ENCODE measurements at places on chromosomes 2 and 18.

- DNase-seq, result no peak
Observed at GRCh38 chr2:201128933-201129505, 13.1 kb downstream of the CFLAR start.

GRCh38 chr2:104164721-104165252 is 689.1 kb upstream of the POU3F3 start:
- DNase-seq, result no peak

DNA sequence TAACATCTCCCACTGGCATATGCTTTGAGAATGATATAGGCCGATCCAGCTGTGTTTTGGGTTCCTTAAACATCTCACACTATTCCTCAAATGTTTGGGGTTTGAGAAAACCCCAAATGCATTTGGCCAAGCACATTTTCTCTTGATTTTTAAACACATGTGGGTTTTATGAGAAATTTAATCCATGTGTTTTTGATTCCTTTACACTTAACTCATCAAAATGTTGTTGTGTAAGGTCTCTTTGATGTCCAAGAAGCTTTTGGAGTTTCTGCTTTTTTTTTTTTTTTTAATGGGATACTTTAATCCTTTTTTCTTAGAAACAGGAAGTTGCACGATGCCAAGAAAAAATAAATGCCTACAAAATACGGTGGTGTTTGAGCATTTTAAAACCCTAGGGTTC is 339.8 kb upstream of the TCF4 start:
- DNase-seq, result no peak

GRCh38 chr2:110876167-110876999 is 144.0 kb downstream of the ACOXL start:
- no peak for DNase-seq

GRCh38 chr2:128456281-128456680 is 137.6 kb upstream of the HS6ST1 start:
- DNase-seq, result no peak

GRCh38 chr18:50313031-50313607 is 25.6 kb upstream of the CXXC1 start:
- DNase-seq, result no peak

GRCh38 chr2:27756544-27757498 is 14.7 kb upstream of the MRPL33 start:
- DNase-seq, result no peak

DNA sequence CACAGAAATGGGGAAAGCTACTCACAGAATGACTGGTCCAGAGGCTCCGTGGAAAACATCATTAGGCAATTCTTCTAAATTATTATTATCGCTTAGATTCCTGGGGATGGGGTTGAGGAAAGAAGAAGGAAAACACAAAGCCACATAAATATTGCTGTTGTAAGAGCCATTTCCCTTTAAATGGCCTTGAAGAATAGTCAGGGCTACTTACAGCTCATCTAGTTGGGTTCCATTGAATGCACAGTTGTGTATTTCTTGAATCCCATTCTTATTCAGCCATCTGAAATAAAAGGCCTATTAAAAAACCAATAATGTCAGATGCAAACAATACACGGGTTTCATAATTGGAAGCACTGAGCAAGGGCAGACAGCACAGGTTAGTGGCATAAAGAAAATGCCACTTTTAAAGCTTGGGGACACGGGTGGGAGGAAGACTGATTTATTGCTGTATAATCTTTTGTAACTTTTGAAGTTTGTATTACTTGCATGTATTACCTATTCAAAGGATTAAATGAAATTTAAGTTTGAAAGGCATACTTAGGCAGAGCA is 171.4 kb downstream of the FSHR start:
- DNase-seq, result no peak

DNA sequence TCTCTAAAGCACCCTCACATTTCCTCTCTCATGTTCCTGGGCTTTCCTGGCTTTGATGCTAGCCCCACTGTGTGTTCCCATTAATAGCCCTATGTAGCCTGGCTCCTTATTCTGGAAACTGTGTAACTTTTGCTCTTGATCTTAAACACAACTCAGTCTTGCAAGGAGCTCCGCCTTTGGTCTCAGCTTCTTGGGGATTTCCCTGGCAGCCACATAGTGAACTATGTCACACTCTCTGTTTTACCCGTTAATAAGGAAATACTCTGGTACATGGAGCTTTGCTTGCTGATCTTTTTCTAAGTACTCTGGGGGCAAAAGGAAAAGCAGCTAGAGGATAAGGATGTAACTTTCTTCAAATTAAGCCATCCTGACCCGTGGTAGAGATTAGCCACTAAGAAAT is 259.3 kb downstream of the NEDD4L start:
- no peak for DNase-seq

DNA sequence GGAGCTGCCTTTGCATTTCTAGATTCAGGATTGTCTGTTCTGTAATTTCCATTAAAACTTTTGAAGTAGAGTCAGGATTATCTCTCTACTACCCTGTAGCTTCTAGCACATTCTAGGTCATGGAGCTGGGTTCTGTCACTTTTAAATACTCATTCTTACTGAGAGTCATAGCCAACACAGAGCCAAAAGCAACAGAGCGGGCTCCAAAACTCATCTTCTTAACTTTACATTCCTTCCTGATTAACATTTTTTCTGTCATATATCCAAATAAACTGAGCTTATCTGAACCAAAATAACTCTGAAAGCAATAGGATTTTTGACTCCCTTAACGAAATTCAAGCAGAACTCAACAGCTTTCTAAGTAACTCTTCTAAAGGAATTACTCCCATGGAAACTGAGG is 12.9 kb downstream of the PREPL start:
- no peak for DNase-seq

- no peak for DNase-seq
Observed at GRCh38 chr2:60334610-60335009, 218.8 kb downstream of the BCL11A start.
